AG09309 (cell line): ENCODE measurements at places on chromosomes 2 and 18.
A peak's percentile ranks its signal among the peaks of the same experiment; 100 is the strongest.

- no peak for DNase-seq
Observed at GRCh38 chr2:18232731-18233438, 327.6 kb downstream of the RDH14 start.

- peak; percentile 78 for DNase-seq
Observed at GRCh38 chr18:55500316-55501086, 87.5 kb downstream of the TCF4 start.

DNA sequence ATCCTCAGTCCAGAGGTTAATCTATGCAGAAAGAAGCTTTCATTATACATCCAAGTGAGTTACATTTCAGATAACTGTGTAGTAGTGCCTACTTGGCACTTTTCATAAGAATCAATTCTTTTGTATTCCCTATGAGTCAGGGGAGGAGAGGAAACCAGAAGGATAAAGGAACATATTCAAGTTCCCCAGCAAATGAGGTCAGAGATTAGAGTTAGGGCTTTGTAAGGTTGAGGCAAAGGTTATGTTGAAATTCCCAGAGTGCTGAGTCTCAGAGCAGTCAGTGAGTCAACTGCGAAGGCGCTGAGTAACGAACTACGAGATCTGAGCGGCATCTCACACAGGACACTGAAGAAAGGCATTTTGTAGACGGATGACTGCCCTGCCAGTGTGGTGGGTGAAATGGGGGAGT is 25.1 kb upstream of the ME2 start:
- no peak for DNase-seq

GRCh38 chr2:23423062-23423872 is 38.3 kb downstream of the KLHL29 start:
- no peak for DNase-seq

DNA sequence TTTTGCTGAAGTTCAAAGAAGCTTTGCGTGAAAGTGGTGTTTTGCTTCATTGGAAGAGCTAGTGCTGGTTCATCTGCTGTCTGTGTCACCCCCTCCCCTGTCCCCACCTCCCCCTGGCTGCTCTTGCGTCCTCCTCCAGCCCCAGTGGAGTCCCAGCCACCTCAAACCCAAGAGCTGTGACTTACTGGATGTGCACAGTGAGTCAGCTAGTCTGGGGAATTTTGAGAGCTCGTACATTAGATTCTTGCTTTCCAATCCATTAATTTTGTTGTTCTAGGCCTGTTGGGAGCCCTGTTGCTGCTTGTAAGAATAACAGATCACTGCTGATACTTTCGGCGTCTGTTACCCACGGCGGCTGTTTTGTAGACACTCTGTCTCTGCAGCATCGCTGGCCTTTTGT is 412.1 kb downstream of the TSN start:
- DNase-seq: no peak

DNA sequence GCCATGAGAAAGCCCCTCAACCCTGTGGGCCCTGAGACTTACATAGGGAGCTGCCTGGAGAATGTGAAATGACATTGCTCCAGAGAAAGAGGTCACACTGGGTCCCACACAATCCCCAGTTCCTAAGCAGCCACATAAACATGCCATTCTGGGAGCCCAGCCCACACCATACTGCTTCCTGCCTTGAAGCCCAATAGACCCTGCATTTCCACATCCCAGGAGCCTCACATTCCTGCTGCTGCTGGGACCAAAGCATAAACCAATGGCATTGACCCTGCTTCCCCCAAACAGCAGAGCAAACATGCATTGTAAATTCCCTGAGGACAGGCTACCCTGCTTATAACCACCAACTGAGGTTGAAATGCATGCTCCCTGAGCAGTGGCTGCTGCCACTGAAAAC is 1117.6 kb upstream of the SLC39A10 start:
- DNase-seq: no peak

DNA sequence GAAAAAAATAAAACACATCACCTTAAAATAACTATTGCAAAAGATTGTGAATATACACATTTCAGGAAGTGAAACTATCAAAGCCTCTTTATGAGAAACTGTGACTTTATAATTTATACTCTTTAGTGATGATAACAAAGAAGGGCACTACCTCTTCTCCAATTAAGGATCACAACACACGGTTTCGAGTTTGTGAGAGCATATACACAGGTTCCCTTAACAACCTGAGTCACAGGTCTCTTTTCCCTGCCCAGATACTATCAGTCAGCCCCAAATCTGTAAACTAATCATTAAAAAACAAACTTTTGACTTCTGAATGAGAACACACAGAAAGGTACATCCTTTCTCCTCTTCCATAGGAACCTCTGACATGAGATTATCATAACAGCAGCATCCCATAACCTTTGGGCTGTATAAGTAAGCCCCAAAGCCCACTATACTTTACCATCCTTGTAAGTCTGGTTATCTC is 44.9 kb downstream of the PTPN2 start:
- DNase-seq: no peak

- DNase-seq: no peak
Observed at GRCh38 chr18:48803518-48803917, 147.2 kb downstream of the SMAD7 start.

- DNase-seq: no peak
Observed at GRCh38 chr2:183072177-183072576, 6.4 kb upstream of the DUSP19 start.

DNA sequence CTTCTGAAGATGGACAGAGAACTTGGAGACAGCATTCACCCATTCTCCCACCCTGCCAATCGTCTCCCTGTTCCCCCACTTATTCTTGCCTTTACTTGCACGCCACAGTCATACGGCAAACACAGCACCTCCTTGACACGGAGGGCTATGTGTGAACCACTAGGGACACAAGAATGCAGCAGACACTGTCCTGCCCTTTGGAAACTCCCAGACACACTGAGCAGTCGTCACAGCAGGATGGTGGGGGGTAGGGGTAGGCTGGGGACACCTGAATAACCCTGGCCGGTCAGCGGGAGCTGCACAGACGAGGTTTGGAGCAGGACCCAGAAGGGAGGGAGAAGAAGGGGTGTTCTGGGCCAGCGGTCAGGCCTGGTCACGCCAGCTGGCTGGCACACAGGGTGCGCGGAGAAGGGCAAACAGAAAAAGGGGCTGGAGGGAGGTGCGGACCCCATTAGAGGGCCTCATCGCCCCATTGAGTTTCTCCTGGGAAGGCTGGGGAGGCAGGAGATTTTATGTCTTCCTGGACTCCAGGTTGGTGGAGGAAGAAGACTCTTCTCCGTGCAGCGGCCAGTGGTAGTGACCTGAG is 40.0 kb upstream of the FOSL2 start:
- DNase-seq: no peak

GRCh38 chr2:112053917-112054846 is 887 bp upstream of the TMEM87B start:
- peak; percentile 72 for DNase-seq

DNA sequence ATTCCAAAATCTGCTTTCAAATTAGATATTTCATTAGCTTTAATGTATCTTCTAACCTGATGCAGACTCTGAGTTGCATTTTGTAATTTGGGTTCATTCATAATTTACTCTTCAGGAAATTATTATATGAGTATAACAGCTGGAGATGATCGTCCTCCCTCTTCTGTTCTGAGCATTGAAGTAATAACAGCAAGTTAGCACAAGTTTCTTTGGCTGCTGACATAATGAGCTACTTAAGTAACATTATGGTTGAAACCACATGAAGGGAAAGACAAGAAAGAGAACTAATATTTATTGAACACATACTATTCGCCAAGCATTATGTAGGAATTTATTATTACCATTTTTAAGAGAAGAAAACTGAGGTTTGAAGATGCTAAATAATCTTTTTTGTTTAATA is 75.1 kb downstream of the CPO start:
- DNase-seq: no peak

- no peak for DNase-seq
Observed at GRCh38 chr2:30803281-30803680, 4.0 kb downstream of the CAPN13 start.

- no peak for DNase-seq
Observed at GRCh38 chr18:13461469-13461868, 242.9 kb downstream of the LDLRAD4 start.

DNA sequence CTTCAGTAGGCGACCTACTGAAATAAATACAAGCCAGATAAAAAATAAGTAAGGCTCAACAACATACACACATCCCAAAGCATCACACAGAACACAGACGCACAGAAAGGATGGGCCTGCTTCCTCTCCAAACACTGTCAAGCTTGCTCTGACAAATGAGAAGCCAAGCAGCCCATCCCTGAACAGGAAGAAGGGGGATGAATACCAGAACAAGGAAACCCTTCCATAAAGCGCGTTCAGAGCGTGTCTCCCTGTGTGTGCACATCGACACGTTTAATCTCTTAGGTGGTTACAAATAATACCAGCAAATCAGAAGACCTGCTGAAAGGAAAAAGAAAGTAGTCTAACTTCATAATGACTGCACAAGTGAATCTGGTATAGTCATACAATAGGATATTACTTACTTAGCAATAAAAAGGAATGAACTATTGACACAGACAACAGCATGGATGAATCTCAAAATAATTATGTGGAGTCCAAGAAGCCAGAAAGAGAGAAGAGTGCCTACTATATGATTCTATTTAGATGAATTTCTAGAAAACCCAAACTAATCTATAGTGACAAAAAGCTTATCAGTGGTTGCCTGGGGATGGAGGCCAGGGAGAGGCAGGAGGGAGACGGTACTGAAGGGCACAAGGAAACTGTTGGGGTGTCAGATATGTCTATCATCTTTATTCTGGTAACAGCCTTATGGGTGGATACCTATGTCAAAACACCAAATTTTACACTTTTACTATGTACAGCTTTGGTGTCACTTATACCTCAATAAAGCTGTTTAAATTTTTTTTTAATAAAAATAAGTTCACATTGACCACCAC is 26.8 kb downstream of the MBOAT2 start:
- DNase-seq: no peak

- no peak for DNase-seq
Observed at GRCh38 chr2:4914036-4914435, 778.1 kb upstream of the SOX11 start.

DNA sequence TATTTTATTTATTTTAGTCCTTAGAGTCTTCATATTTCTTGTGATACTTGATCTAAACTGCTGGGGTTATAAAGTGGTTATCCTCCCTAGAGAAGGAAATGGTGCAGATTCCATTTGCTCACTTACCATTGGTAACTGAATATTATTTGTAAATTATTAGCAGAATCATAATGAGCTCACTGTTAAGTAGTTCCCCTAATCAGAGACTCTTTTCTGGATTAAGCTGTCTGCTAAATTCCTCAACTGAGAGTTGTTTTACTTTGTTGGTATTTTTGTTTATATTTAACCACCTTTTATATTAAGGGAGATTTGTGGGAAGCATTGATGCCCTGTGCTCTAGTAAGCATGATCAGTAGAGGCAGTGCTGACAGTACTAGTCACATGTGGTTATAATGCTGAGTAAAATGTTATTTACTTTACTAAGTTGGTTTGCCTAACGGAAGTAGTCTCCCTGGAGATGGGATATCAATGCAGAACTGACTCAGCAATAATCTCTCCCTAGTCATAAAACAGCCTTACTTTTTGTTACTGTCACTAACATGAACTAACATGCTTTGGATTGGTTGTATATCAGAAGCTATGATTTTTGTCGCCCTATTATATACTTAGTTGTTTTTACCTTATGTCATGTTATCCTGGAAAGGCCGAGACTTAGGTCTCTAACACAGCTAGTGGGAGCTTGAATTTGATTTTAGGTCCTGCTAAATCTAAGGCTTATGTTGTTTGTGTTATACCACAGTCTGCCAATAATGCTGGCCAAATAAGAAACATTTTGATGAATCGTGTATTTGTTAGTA is 166.7 kb downstream of the MCFD2 start:
- DNase-seq: peak; percentile 25

- DNase-seq: no peak
Observed at GRCh38 chr2:199163613-199164458, 293.9 kb downstream of the SATB2 start.

- DNase-seq: no peak
Observed at GRCh38 chr18:12015416-12016062, 34.2 kb downstream of the IMPA2 start.

- peak; percentile 37 for DNase-seq
Observed at GRCh38 chr18:47883771-47884413, 46.6 kb downstream of the SMAD2 start.

DNA sequence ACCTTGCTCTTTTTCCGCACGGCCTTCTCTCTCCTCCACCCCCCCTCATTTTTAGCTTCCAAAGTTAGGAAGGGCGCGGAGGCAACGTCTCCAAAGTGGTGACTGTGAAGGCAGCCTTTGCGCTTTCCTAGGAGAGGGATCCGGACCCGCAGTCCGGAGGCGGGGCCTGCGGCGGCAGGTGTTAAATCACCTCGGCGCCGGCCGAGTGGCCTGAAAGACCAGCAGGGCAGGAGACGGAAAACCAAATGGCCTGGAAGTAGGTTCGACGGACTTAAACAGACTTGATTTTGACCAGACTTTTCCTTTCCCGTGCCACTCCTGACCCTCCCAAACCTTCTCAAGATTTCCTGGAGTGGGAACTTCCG is 615 bp downstream of the GORASP2 start:
- no peak for DNase-seq

DNA sequence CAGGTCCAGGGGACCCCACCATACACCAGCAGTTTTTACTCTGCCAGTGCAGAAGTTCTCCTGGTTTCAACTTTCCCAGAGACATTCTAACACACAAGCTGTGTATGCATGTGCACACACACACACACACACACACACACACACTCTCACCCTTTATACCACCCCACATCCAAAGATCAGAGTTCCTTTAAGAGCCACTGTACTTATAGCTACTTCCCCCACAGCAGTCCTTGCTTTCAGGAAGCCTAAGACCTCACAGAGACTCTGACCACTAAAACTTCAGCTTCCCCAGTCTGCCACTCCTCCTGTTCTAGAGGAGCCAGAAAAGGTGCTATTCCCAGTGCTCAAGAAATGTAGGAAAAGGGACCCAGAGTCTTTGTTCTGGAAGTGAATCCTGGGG is 107.8 kb downstream of the ZNF521 start:
- no peak for DNase-seq

GRCh38 chr18:21571772-21572171 is 28.7 kb downstream of the ESCO1 start:
- no peak for DNase-seq

DNA sequence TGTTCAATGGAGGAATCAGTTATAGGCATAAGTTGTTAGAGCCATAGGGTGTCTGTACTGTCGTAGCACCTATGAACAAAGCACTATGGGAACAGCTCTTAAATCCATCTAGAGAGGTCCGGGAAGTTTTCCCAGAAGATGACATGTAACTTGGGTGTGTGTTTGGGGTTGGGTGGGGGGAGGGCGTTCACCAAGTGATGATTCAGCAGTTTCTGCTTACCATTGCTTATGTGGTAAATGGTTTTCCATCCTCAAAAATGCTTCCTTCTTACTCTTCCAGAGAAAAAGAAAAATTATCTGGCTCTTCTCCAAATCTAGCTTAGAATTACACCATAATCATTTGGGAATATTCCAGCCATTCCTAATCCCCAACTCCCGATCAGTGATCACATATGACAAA is 361.1 kb upstream of the ZNF521 start:
- DNase-seq: no peak

GRCh38 chr2:6008186-6008585 is 316.0 kb downstream of the SOX11 start:
- DNase-seq: no peak

GRCh38 chr2:75241696-75242095 is 42.4 kb upstream of the TACR1 start:
- DNase-seq: no peak
